ENCODE measurements at places on chromosomes 6 and 20.

DNA sequence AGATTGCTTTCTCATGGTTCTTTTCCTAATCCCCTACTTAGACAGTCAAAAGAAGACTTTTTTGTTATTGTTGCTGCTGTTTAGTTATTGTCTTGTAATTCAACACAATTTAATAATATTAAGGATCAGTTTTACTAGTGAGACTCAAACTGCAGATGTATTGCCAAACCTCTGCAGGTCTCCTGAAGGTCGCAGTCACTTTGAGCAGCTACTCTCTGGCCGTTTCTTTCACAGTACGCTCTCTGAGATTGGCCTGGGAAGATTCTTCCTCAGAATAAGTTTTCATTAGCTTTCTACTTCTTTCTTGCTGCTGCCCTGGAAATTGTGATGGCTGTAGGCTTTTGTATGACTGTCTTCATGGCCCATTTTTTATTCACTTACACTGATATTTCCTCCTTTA lies 930.8 kb downstream of the QKI start:
- no peak for DNase-seq

- DNase-seq: peak; percentile 26
Observed at GRCh38 chr6:19333936-19334335, 503.2 kb upstream of the ID4 start.

- no peak for DNase-seq
Observed at GRCh38 chr20:53845980-53846379, 224.4 kb downstream of the BCAS1 start.

- no peak for DNase-seq
Observed at GRCh38 chr6:41358503-41358902, 23.1 kb downstream of the NCR2 start.

GRCh38 chr6:72238021-72238420 lies 351.7 kb downstream of the RIMS1 start:
- no peak for DNase-seq

- no peak for DNase-seq
Observed at GRCh38 chr6:31979238-31979898, 2.5 kb upstream of the C4A start.

GRCh38 chr6:88785478-88785877 lies 177.9 kb downstream of the RNGTT start:
- peak; percentile 17 for DNase-seq

- DNase-seq: peak; percentile 74
Observed at GRCh38 chr6:34926655-34927054, 37.6 kb downstream of the ANKS1A start.

DNA sequence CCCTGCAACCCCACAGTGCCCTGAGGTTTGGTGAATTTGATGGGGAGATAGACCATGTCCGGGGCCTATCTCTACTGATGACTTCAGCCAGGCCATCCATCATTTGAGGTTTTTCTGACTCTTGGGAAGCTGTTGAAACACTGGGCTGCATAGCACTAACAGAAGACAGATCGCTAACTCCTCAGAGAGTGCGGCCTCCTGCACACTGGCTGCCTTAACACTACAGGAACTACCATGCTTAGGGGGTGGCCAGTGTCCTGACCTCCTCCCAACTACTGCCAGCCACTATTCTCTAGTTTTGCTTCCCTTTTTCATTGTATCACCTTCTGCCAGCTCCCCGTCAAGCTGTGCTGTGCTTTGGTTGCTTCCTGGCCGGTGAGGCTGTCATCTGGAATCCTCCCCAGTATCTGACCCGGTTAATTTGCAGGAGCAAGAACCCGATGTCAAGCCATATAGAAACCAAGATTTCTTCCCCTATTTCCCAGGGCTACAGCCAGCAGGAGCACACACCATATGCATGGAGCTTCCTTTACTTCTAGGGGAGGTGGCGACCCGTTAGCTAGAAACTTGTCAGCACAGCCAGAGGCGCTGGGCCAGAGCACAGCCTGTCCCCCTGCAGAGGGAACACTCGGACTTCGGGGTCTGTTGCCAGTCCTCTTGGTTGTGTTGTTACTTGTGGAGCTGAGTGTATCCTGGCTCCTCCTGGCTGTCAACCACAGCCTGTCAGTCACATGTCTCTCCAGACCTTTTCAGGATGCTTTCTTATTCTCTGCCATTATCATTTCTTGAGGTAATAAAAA lies 57.3 kb upstream of the TRAF3IP2 start:
- peak; percentile 41 for DNase-seq

DNA sequence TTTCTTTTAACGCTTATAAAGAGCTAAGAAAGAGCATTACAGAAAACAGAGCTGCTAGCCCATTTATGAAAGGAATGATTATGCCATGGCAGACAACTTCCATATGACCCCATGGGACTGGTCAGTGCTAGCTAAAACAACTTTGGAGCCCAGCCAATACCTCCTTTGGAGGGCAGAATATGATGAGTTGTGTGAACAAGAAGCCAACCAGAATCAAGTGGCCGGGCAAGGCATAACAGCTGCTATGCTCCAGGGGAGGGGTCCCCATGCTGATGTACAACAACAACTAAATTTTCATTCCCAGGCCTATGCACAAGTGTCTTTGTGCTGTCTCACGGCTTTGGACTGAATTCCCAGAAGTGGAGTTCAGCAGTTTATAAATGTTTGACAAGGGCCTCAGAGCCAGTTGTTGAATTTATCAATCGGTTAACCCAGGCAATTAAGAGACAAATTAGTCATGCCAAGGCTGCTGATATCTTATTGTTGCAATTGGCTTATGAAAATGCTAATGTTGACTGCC lies 65.0 kb upstream of the ASCC3 start:
- no peak for DNase-seq

DNA sequence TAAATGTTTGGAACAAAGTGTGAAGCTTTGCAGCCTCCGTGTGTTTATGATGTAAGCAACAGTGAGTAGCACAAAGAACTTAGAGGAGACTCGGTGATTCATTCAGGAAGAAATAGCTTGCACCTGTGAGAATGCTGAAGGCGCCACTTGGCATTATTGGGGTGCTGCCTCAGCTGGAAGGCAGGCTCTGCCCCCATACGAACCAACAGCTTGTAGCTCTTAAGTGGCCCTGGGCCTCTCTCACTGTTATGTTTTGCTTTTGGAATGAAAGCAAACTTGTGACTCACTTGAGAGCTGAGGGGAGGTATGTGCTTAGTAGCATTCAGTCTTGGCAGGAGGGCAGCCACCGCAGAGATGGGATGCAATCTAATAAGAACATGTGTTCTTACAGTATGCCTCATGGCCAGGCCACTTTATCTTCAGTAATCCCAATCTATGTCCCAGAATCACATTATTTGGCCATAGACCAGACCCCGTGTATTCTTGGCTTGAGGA lies 310.7 kb downstream of the EYA4 start:
- peak; percentile 95 for DNase-seq

DNA sequence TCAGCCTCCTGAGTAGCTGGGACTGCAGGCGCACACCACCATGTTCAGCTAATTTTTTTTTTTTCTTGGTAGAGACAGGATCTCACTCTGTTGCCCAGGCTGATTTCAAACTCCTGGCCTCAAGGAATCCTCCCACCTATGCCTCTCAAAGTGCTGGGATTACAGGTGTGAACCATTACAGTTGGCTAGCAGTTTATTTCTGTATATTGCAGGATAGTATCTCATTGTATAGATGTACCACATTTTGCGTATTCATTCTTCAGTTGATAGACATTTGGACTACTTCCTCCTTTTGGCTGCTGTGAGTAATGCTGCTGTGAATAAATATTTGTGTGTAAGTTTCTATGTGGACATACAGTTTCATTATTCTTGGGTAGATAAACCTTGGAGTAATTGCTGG lies 32.9 kb downstream of the ASXL1 start:
- DNase-seq: no peak

DNA sequence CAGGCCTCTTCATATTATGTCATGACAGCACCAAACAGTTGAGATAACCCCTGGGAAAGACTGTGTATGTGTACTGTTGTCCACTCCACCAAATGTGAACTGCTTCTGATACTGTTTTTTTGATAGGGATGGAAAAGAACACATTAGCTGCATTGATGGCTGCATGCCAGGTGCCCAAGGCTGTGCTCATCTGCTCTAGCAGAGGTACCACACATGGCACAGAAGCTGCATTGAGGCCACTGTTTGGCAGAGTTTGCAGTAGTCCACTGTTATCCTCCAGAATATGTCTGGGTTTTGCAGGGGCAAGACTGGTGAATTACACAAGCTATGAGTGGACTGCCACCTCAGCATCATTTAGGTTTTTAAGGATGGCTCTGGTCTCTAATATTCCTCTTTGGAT lies 28.2 kb upstream of the ELMO2 start:
- no peak for DNase-seq

GRCh38 chr20:62601172-62601571 lies 41.1 kb upstream of the SLCO4A1 start:
- DNase-seq: no peak

DNA sequence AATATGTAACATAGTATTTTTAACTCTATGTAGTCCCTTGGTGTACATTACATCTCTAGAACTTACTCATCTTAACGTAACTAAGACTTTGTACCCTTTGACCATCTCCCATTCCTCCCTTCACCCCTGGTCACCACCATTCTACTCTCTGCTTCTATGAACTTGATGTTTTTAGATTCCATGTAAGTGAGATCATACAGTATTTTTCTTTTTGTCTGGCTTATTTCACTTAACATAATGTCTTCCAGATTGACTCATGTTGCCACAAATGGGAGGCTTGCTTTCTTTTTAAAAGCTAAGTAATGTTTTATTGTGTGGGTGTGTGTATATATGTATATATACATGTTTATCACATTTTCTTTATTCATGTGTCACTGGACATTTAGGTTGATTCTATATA lies 55.8 kb downstream of the TMEM200A start:
- DNase-seq: peak; percentile 71

DNA sequence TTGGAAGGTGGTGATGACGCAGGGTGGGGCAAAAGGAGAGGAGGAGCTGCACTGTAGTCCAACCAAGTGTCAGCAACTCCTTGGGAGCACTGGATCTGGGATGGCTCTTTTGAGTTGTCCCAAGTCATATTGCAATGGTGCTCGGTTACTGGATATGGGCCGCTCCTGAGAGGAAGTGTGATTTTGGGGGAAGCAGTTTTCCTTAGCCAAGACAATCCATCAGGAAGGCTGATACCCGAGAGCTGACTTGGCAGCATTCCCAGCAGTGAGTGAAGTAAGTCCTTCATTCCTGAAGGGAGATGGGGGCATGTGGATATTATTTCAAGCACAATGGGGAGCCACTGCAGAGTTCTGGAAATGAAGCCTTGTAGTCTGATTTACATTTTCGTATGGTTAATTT lies 354.1 kb downstream of the RFPL4B start:
- DNase-seq: peak; percentile 74

GRCh38 chr6:14716499-14717146 lies 529.2 kb upstream of the JARID2 start:
- DNase-seq: no peak

DNA sequence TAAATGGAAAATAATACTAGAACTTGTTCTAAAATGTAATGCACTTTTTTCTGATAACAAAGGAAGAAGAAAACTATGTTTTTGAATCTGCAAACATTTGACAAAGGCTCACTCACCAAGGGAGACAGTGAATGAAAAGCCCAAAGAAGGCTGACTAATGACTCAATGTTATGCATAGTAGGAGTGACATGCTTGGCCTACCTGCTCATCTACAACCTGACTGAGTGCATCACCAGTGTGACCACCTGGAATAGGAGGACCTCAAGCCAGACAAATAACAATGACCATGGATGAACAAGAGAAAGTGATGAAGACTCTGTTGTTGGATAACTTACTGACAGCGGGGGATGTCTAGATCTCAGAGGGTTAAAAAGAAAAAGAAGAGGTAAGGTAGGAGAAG lies 157.2 kb downstream of the SIM1 start:
- DNase-seq: no peak

- no peak for DNase-seq
Observed at GRCh38 chr20:14617123-14617522, 279.7 kb upstream of the FLRT3 start.

GRCh38 chr6:128525406-128525805 lies 5.0 kb upstream of the PTPRK start:
- DNase-seq: no peak

DNA sequence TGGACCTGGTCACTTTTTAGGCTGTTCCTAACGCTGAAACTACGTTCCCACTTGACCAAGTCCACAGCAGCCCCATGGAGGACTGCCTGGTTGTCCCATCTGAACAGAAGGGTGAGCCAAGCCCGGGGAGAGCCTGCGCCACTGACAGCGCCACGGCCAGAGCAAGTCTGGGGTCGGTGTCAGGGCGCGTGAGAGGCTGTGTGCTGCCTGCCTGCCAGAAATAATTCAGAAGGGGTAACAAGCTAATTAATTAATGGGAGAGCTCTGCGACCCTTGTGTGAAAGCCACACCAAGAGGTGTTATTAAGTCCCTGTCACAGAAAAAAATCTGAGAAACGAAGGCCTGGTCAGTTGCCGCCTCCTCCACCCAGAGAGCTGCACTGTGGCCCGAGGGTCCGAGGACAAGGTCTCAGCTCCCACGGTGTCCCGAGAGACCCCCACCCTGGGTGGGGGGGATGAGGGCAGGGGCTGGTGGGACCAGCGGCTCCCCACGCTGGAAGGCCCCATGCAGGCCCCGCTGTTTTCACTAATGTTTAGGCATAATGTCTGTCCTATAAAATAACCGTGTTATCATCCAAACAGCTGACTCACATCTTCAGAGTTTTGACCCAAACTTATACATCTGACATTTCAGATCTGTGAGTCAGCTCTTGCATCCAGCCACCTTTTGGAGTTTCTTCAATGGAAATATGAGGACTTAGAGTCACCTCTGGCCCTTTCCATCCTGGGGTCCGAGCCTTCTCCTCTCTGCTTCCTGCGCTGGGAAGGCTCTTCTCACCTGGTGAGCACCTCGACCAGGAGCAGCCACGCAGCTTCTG lies 58.5 kb downstream of the DLL1 start:
- DNase-seq: no peak

DNA sequence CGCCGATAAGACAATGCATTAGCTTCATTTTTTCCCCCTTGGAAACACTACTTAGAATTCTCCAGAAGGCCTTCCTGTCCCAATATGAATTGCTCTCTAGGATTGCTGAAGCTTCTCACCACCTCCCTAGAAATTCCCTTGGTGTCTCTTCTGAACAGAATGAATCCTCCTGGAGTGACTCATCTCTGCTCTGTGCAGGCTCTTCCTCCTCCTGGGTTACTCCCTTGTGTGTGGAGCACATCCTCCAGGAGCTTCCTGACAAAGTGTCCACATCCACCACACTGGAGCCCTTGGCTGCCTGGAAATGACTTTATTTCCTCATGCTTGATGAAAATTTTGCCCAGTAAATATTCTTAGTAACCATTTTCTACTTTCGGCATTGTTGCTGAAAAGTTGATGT lies 54.4 kb downstream of the DTNBP1 start:
- peak; percentile 92 for DNase-seq

- DNase-seq: no peak
Observed at GRCh38 chr6:37528541-37528940, 28.8 kb upstream of the CCDC167 start.

- no peak for DNase-seq
Observed at GRCh38 chr6:131054392-131055250, 8.4 kb downstream of the EPB41L2 start.
